ENCODE measurements at places on chromosomes 12 and 14.

GRCh38 chr14:33590891-33591630 lies 359.8 kb downstream of the EGLN3 start:
- DNase-seq, result no peak

- no peak for DNase-seq
Measured at GRCh38 chr12:104490186-104490585, 33.4 kb downstream of the CHST11 start.

- no peak for DNase-seq
Measured at GRCh38 chr12:29944269-29945000, 160.7 kb upstream of the TMTC1 start.

DNA sequence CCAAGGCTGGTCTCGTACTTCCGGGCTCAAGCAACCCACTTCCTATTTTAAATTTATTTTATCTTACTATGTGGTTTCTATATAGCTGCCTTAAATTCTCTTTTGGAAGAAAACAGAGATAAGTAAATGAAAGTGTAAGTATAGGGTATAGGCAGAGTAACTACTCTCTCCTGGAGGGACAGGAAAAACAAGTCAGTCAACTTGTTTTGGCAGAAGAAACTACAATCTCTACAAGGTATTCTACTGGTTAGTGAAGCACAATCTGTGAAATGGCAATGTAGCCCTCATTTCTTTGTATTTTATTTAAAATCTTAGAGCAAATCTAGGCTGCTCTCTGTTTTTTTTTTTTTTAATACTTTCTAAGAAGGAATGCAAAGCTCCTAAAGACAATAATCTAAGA lies 55.4 kb downstream of the UBR7 start:
- DNase-seq, result no peak

- DNase-seq, result no peak
Measured at GRCh38 chr12:53683983-53684382, 8.1 kb upstream of the ATP5MC2 start.

GRCh38 chr14:51576117-51576430 lies 75.6 kb upstream of the FRMD6 start:
- DNase-seq, result no peak

- DNase-seq, result no peak
Measured at GRCh38 chr12:92469837-92470236, 233.0 kb upstream of the PLEKHG7 start.

GRCh38 chr14:75181293-75182062 lies 5.1 kb upstream of the TMED10 start:
- no peak for DNase-seq

- no peak for DNase-seq
Measured at GRCh38 chr14:100079726-100080005, 14.4 kb downstream of the EVL start.

DNA sequence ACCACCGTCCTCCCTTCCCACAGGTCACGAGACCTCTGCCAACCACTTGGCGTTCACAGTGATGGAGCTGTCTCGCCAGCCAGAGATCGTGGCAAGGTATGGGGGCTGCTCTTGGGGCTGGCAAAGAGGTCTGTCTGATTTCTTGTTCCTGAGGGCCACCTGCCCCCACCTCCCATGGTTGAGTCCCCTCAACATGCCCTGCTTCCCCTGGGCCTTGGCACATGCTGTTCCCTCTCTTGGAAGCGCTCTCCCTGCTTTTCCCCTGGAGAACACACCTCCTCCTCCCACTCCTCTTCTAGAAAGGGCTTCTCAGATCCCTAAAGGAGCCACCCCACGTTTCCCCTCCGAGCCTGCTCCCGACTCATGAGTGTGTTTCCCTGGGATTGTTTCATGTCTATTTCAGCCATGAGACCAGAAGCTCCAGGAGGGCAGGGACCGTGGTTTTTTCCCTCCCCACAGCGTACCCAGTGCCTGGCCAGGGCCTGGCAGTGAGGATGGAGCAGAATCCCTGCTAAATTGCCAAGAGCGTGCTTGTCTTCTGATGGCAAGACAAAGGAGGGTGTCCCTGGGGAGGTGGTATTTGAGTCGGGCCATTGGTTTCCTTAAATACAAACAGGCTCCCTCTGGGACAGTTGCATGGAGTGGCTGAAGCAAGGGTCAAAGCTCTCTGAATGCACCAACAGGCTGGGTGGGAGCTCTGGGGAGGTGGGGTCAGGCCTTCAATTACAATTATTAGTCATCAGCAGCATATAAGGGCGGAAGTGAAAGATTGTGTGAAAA lies 34.1 kb downstream of the CYP46A1 start:
- no peak for DNase-seq

DNA sequence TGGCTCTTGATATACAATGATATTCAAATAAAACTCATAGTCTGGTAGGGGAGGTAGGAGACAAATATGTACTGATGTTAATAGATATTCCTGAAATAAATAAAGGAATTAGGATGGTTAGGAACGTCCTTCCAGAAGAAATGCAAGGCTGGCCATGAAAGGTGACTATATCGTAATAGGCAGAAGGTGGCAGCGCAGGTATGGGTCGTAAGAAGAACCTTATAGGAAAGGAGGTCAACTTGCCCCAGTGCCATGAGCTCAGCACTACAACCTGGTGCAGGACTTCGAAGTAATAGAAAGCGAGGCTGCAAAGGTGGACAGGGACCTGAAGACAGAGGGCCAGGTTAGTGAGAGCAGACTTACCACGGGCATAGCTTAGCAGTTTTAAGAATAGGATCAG lies 55.3 kb upstream of the FGD4 start:
- no peak for DNase-seq
